ENCODE measurements at places on chromosomes 13 and 19. TPM values are rescaled to one million over a fixed set of nuclear protein-coding genes. Genes with fewer than 3 reads are reported as not detected.
A peak's percentile ranks its signal among the peaks of the same experiment; 100 is the strongest.

GRCh38 chr19:49749055-49749716, 13.9 kb downstream of the TSKS start:
- DNase-seq: no peak

- no peak for DNase-seq
These were observed 67.2 kb upstream of the GPR183 start for GRCh38 chr13:99374169-99374991.

GRCh38 chr13:112969692-112970338, 801 bp downstream of the MCF2L start:
- DNase-seq: no peak

The TPRX2 gene
- not detected for polyA plus RNA-seq

DNA sequence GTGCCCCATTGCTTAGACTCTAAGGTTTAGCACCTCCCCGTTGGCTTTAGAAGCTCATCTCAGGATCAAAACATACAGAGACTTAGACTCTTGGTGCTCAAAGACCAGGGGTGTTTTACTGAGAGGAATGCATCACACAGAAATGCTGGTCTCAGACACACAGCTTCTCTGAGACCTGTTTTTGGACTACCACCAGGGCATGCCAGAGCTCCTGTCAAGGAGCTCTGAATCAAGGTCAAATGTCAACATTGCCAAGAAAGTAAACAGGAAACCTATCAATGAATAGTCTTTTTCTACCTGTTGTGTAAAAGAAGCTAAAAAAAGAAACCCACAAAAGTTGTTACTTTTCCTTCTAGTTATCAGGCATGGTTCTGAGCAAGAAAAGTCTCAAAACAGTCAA, 149.2 kb downstream of the COL4A1 start:
- DNase-seq: no peak

DNA sequence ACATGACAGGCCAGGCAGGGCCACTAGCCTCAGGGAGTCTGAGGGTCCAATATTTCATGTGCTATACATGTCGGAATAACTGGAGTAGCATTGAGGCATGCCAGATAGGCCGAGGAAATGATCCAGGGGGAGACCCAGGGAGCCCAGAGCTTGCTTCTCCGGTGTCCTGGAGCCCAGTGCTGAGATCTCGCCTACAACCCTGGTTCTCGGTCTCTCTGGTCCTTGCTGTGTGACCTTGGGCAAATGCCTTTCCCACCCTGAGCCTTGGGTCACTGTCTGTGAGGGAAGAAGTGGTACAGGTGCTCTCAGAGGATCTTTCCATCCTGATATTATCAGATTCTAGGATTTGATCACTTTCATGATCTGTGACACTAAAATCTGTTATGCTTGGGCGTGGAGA, 11.3 kb downstream of the CBLC start:
- DNase-seq: no peak

DNA sequence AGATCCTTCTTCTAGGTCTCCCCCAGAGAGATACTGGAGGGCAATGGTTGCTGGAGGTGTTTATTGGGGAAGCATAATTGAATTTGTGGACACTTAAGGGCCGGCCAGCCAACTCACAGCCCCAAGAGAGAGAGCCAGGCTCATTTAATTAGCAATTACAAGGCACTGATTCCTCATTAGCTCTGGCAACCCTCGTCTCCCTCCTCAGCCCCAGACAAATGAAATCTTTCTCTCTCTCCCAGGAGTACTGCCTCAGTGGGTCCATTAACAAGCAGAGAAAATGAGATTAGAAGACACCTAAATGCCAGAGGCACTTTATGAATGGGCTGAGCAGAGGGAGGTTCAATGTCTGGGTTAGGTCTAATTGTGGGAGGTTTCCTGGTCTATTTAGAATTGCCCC, 19.0 kb upstream of the FEM1A start:
- DNase-seq: no peak

DNA sequence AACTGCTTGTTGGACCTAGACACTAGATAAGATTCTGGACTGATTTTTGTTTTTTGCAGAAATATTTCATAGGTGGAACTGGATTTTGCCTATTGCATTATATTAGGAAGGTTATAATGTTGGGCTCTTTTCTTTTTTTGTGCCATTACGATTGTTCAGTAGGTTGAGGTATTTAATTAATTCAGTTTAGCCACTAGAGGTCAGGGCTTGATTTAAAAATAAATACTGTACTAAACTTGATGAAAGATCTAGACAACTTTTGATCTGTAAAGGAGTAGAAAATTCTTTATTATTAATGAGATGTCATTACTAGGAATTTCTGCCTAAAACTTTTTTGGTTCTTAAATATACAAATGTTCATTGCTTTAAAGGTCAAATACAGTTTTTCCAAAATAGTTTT, 15.2 kb upstream of the SUPT20H start:
- DNase-seq: peak; percentile 19

- DNase-seq: no peak
These were observed 773.2 kb upstream of the SLC10A2 start for GRCh38 chr13:103839460-103839859.

DNA sequence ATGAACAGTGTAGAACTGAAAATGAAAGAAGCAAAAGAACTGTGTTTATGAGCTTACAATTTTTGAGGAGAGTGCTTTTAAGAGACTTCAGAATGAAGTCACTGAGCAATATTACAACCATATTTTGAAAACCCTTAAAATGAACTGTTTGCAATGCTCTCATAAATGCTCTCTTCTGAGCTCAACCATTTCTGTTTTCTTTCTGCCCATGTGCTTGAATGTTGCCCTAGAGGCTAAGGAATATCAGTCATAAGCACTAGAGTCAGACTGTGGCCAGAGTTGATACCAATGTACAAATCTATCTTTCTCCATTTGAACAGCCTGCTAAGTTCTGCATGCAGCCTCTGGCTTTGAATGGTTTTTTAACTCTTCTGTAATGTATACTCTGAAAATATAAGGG, 1092.8 kb downstream of the PCDH9 start:
- DNase-seq: no peak

- no peak for DNase-seq
These were observed 16.2 kb downstream of the UNC13A start for GRCh38 chr19:17671906-17672305.

The ZNF724 gene
- 5.2 TPM for polyA plus RNA-seq

The PSG11 gene
- polyA plus RNA-seq: not detected

The N4BP2L2 gene
- 256 TPM for polyA plus RNA-seq

DNA sequence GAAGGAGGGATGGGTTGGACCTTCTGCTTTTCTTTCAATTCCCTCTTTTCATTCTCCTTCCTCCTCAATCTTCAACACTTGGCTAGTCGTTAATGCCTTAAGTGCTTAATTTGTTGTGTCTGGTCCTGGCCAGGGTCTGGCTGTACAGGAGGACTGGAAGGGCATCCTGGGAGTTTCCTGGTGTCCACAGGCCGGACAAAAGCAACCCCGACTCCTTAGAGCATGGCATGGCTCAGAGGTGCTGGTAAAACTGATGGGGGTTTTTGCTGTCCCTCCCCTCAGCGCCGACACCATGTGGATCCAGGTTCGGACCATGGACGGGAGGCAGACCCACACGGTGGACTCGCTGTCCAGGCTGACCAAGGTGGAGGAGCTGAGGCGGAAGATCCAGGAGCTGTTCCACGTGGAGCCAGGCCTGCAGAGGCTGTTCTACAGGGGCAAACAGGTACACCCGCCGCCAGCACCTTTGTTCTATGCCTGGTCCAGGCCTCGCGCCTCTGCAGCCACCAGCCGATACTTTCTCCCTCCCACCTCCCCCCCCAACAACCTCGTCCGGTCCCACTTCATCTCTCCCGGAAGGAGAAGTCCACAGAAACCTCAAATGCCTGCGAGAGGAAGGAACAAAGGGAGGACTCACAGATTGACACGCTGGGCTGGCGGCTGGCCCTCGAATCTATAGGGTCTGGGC, 1.4 kb downstream of the UHRF1 start:
- DNase-seq: no peak

DNA sequence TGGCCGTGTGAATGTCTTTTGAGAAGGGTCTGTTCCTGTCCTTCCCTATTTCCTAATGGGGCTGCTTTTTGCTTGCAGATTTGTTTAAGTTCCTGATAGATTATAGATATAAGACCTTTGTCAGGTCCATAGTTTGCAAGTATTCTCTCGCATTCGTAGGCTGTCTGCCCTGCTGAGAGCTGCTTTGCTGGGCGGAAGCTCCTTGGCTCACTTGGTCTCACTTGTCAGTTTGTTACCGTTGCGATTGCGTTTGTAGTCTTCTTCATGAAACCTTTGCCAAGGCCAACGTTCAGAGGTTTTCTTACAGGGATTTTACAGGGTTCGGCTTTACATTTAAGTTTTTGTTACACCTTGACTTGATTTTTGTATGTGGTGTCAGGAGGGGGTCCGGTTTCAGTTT, 44.0 kb upstream of the TFDP1 start:
- DNase-seq: no peak
